ENCODE measurements at places on chromosomes 1 and 21.

DNA sequence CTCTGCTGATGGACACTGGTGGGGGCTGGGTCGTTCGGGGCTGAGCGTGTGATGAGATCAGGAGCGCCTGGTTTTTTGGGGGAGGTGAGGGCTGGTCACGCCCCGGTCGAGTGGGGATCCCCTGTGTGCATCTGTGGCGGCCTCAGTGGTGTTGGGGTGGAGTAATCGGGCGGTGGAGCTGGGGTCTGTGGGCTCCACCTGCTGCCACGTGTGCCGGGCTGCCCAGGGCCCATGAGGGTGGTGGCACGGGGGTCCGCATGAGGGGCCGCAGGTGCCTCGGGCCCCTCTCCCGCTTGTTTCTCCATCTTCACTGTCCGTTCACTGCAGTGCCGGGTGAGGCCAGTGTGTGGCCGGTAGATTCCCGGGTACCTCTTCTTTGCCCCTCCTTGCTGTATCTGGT is 17.2 kb downstream of the PRKCZ start:
- no peak for DNase-seq

GRCh38 chr1:153921803-153922075 is 1.0 kb downstream of the GATAD2B start:
- no peak for DNase-seq

GRCh38 chr21:41186755-41187536 is 19.0 kb downstream of the BACE2 start:
- DNase-seq, result no peak

DNA sequence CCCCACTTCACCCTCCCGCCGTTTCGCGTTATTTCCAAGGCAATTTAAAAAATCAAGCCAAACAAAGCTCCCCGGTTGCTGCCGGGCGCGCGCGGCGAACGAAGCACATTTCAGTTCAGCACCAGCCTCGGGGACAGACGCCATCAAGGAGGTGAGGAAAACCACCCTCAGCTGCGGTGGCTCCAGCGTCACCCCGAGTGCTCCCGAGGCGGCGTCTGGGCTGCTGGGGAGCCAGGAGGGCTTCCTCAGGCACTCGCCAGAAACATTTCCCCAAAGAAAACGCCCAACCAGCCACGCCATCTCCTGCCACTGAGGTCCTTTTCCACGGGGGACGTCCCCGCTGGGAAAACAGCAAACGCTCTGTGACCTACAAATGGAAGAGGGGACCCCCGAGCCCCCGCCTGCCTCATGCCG is 623 bp downstream of the GNG4 start:
- peak; percentile 53 for DNase-seq

- no peak for DNase-seq
These were observed 15.7 kb upstream of the EDEM3 start for GRCh38 chr1:184770181-184770979.

DNA sequence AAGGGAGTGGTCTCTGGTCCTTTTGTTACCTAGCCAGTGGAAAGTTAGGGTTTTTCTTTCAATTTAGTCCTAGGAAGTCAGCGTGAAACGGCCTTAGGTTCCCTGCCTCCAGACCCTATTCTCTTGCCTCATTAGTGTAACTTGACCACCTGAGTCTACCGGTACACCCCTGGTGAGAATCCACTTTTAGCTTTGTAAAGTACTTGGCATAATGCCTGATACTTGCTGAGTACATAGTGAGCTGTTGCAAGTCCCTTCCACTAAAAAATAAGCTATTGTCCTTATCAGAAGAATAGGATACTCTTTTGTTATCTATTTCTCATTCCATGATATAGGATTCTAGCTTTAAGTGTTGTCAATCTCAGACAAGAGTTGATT is 228.8 kb downstream of the ST6GALNAC3 start:
- DNase-seq, result no peak

- DNase-seq, result no peak
These were observed 148.4 kb upstream of the MAP1LC3C start for GRCh38 chr1:242147096-242147976.

DNA sequence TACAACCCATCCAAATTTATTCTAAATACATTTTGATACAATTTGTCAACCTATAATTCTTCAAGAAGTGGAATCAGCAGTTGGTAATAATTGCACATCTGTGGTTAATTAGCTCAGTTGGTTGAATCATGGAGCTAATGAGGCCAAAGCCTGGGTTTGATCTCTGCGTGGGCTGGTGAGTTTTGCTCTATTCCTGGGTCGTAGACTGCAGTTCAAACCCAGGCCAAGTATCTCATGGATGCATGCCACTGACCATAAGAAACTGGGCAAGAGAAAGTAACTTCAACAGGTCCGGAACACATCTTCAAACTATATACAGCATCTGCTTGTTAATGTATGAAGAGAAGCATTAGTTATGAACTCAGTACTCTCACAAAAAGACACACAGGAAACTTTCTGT is 779.7 kb downstream of the USP25 start:
- no peak for DNase-seq

DNA sequence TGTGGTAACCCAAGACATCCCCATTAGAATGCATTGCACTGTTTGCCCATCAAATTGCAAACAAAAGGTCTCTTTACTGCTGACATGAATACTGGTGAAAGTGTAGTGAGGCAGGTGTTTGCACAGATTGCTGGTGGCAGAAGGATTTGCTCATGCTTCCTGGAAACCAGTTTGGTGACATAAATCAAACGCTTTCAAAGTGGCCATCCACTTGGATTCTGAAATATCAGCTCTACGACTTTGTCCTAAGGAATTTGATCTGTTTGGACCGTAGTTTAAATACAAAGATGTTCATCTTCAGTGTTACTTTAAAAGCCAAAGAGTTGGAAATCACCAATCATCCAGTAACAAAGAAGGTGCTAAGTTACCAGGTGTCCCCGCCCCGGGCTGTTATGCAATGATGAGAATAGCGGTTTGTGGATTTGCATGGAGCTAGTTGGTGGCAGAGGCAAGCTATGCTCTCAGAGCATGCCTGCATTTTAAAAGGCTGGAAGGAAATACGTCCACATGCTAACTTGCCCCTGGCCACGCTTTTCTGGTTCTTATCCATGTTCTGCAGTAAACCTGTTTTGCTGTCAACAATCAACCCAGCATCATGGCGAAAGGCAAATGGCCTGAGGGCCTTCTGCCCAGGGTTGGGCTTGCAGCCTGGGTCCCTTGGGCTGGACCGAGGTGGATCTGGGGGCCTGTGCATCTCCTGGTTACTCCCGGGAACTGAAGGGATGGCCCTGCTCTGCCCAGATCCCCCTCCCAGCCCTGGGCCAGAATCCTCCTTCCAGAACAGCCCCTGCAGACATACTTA is 49.2 kb downstream of the UMODL1 start:
- DNase-seq, result no peak

All from stimulated activated CD4-positive, alpha-beta T cell treated with anti-CD3 and anti-CD28 coated beads, TNF-alpha, amount 100 ng/mL, for 24 hours (primary cell).